Stimulated activated CD8-positive, alpha-beta memory T cell treated with anti-CD3 and anti-CD28 coated beads, Interleukin-12 subunit alpha, Interleukin-12 subunit beta, amount 100 ng/mL, for 1 hour (primary cell): ENCODE measurements at places on chromosomes 3 and 15.

GRCh38 chr3:50170689-50171088 lies 15.6 kb downstream of the SEMA3F start:
- no peak for DNase-seq

GRCh38 chr3:54862526-54862925 lies 65.3 kb downstream of the LRTM1 start:
- no peak for DNase-seq

- no peak for DNase-seq
Observed at GRCh38 chr3:172980849-172981248, 160.2 kb downstream of the SPATA16 start.

DNA sequence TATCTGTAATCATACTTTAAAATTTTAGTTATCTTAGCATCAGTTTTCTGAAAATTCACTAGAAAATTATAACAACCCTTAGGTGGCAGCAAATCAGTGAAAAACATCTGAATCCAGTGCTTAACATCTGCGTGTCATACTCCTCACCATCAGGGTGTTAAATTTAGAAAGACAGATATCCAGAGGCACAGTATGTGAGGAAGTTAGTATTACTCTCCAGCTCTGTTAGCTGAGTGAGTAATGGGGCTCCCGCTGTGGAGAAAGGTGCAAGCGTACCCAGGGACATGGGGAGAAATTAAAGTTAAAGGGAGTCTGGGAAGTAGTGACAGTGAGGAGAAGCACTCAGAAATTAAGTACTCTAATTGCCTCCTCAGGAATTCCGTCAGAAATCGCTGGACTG lies 50.9 kb downstream of the CEP63 start:
- no peak for DNase-seq

DNA sequence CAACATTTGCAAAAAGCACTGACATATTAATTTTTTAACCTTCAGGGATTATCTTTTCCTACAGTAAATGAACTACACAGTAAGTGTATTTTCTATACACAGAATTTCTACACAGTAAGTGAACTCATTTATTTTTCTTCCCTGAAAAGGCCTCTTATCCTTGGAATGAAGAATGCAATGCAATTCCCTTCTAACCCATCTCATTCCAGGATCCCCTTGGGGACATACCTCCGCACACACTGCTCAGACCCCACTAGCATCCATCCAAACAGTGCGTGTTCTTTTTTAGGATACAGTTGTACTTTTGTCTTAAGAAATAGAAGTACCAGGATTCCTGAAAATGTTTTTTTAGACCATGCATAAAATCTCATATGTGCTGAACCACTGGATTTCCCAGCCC lies 152.8 kb downstream of the UACA start:
- DNase-seq, result no peak

- DNase-seq, result no peak
Observed at GRCh38 chr3:38169027-38169317, 3.6 kb downstream of the OXSR1 start.

- DNase-seq, result no peak
Observed at GRCh38 chr3:8709287-8709686, 24.3 kb upstream of the CAV3 start.

GRCh38 chr3:32246079-32246675 lies 7.7 kb downstream of the CMTM8 start:
- DNase-seq, result no peak

- DNase-seq, result peak; percentile 30
Observed at GRCh38 chr3:139111392-139112229, 66.9 kb upstream of the PRR23C start.

- no peak for DNase-seq
Observed at GRCh38 chr15:80816936-80817335, 37.8 kb downstream of the CEMIP start.

- no peak for DNase-seq
Observed at GRCh38 chr3:105399062-105399461, 32.4 kb downstream of the ALCAM start.

DNA sequence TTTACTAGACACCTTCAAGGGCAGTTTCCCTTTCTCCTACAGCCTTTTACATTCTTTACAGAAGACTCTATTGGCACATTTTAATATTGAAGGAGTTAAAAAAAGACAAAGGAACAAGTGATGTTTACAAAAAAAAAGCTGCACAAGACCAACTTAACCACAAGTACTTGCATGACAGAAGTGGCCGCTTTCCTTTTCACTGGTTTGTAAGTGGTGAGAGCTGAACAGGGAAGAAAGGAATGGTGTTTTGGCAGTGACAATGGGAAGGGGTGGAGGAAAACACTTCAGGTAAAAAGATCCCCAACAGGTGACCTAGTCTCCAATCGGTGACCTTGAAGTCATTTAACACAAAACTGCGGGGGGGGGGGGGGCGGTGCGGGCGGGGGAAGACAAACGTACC lies 1.1 kb downstream of the WDR72 start:
- DNase-seq, result no peak

DNA sequence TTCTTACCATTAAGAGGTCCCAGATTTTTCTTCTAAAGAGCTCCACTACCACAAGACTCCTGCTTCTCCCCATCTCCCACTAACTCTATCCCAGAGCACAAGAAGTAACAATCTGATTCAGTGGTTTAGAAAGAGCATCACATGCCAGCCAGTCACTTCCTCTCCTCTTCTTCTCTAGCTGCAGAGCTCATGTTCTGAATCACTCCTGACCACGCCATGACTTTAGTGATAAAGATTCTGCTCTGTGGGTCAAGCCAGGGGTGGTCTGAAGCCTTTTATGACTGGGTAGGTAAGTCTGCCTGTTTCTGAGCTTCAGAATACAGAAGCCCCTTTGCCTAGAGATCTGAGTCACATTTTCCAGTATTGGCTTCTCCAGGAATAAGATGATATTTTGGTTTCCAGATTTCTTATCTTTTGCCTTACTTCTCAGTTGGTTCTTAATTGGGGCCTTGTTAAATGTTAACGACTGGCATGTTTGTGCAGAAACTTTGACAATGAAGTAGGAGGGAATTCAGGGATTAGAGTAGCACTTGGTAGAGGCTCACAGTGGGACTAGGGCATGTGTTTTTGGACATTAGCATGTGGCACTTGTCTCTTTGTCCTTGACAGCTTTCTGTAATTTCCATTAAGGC lies 27.6 kb upstream of the ADAMTSL3 start:
- DNase-seq, result no peak

GRCh38 chr15:95417761-95418160 lies 912.7 kb upstream of the NR2F2 start:
- no peak for DNase-seq

DNA sequence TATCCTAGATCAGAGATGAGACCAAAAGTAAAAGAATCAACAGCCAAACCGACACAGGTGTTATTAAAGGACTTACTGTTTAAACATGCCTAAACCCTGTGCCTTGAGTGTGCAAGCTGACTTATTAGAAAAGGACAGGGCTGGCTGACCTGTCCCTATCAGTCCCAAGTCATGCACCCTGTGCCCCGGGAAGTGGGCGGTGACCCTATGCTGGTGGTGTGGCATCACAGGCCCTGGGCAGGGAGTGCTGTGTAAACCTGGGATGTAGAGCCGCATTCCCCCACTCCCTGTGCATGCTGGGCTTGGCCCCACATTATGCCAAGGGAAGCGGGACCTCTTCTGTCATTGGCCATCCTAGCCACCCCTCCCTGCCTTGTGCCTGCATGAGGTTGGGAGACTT lies 10.6 kb downstream of the DNAJA4 start:
- DNase-seq, result no peak

- DNase-seq, result no peak
Observed at GRCh38 chr3:117433427-117433826, 723.8 kb downstream of the TUSC7 start.

- DNase-seq, result no peak
Observed at GRCh38 chr3:154745929-154746328, 315.9 kb upstream of the GPR149 start.

DNA sequence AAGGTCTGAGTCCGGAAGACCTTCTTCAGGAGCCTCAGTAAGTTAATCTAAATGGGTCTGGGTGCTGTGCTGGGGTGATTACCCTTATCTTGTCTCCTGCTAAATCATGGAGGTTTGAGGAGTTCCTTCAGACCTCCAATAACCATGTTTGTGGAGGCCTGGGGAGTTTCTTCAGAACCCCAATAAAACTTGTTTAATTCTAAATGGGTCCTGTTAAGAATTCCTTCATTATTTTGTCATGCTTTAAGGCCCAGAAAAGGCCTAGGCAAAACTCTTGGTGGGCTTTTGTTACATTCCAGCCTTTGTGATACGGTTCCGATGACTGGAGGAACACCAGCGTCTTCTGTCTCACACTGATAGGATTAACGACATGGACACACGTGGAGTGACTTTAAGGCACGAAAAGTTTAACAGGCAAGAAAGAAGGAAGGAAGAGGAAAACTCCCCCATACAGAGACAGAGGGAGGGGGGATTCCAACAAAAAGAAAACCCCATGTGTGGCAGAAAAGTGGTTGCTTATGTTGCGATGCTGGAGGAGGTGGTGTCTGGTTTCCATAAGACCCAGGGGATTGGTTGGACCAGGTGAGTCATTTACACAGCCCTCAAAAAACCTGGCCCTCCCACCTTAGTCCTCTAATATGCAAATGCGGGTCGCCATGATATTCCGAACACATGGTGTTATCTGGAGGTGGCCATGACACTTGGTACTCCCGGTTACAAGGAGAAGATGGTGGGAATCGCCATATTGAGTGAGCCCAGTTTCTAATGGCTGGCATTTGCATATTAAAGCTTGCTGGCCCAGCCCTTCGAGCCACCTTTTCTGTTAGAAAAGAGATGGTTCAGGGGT lies 72.6 kb upstream of the MFGE8 start:
- DNase-seq, result no peak

DNA sequence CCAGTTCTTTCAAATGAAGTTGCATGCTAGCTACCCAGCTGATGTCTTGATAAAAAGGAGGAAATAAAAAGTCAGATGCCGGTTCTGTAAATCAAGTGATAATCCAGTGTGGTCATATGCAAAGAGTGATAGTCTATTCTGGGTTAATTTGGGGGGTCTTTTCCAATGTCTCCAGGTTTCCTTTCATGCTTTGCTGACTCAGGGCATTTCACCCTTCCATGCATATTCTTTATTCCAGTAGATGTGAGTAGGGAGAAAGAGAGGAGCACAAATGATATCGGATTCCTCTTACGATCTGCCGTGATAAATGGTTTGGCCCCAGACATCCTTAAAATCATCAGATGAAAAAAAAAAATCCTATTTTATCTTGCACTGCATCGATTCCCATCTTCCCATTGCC lies 60.8 kb downstream of the ADAMTS9 start:
- DNase-seq, result no peak

DNA sequence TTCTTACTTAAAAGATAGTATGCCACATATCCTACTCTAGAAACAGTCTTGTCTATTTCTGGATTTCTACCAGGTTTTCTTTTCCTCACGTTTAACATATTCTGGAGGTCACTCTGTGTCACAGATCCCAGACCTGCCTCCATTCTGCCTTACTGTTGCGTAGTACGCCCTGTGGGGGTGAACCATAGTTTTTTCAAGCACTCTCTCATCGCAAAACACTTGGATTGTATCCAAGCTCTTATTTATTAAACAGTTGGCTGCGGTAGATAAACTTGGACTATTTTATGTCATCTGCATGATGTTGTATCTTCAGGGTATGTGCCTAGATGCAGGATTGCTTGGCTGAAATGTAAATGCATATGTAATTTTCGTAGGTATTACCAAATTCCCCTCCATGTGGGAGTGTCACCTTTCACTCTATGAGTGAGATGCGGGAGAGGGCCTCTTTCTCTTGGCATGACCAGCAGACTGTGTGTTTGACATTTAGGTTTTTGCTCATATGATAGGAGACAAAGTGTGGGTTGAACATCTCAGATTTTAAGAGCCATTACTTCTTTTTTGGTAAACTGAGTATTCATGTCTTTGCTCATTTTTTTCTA lies 55.8 kb downstream of the ABTB1 start:
- no peak for DNase-seq

DNA sequence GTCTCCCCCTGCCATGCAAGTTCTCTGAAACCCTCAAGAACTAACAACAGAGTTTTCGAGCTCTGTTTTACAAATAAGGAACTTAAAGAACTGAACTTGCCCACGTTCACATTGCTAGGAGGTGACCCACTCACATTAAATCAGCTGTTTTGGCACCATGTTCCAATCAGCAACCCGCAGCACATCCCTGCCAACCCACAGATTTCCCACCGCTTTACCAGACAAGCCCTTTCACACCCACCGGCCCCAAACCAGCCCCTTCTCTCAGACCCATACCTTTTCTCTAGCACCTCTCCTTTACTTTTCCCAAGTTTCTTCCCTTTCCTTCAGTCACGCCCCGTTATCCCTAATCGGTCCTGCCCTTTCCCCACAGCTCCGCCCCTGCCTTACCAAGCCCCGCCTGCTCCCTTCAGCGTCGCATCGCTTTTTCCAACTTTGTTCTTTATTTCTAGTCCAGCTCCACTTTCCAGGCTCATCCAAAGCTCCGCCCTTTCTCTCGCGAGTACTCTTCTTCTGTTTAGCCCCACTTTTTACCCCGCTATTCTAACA lies 804 bp upstream of the BRPF1 start:
- DNase-seq, result no peak

GRCh38 chr3:66638717-66639116 lies 137.9 kb upstream of the LRIG1 start:
- no peak for DNase-seq

DNA sequence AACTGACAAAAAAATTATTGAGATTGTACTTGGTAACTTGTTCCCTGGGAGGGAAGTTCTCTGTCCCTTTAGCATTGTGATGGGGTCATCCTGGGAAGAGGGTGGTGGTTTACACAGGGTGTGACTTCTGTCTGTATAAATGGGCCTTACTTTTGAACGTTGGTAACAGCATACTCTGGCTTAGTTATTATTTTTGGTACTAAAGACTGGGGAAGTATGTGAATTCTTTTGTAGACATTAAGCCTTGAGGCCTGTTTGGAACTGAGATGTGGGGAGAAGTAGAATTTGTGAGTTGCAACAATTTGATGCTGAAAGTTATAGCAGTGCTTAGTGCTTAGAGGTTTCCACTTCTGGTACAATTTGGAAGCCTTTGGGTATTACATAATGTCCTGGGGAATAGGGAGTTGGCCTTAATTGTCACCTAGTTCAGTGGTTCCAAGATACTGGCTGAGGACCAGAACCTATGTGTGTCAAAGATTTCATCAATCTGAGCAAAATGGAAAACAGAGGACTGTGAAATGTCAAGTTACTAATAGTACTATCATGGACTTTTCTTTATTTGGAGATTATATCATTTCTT lies 15.9 kb downstream of the TLNRD1 start:
- DNase-seq, result no peak

GRCh38 chr3:59246719-59247401 lies 197.0 kb upstream of the CFAP20DC start:
- no peak for DNase-seq

- DNase-seq, result no peak
Observed at GRCh38 chr15:101092867-101093202, 159.0 kb downstream of the CHSY1 start.

DNA sequence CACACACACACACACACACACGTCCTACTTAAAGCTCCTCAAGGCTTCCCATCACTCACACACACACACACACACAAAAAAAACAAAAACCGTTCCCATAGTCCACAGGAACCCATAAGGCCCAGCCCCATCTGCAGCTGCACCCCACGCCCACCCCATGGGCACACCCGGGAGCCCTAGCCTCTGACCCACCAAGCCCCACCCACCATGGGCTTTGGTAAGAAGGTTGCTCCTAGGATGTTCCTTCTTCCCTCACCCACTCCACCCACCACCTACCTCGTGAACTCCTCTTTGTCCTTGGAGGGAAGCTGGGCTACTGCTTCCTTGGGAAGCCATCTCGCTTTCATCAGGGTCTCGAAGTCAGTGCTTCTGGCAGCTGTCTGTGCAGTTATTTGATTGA lies 115.1 kb downstream of the TPRA1 start:
- no peak for DNase-seq
